ENCODE measurements at places on chromosomes 6 and 20.

- DNase-seq = no peak
Observed at GRCh38 chr6:134122775-134123174, 70.4 kb upstream of the SLC2A12 start.

DNA sequence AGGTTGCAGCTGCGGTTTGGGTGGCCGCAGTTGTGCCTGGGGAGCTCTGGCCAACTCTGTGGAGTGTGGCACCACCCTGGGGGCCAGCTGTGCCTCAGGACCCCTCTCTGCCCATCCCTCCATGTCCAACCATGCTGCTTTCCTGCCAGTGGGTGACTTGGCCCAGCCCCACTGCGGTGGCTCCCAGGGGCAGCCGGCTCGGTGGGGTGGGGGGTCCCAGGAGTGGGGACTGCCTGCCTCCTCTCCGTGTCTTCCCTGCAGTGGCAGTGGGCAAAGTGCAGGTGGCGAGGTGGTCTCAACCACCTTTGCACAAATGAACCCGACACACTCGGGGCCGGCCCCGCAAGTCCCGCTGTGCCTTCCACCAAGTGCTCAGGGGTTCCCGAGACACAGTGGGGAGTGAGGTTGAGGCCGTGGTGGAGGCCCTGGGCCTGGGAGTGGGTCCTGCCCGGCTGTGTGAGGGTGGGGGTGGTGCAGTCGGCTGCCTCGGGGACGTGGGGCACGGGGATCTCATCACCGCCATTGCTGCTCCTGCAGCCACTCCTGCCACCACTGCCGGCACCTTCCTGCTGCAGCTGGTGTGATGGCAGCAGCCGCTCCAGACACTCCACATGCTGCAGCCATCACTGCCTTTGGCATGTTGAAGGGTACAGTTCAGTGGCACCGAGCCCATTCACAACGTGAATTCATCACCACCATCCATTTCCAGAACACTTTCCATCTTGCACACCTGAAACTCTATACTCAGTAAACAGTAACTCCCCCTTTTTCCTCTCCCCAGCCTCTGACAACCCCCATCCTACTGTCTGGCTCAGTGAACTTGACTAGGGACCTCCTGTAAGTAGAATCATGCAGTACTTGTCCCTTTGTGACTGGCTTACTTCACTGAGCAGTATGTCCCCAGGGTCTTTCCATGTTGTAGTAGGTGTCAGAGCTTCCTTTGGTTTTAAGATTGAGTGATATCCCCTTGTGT lies 10.7 kb upstream of the SLCO4A1 start:
- no peak for DNase-seq

DNA sequence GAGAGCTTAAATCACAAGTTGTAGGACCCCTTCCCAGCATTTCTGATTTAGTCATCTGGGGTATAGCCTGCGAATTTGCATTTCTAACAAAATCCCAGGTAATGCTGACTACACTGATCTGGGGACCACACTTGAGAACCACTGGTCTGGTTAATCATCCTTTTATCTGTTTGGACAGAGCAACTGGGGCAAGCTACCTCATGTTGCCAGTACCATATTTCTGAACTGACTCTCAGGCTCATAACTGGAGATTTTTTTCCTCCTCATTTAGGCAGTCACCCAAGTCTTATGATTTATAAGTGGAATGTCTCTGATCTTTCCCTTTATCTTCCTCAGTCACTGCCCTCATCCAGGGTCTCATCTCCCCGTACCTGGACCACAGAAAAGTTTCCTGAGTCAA lies 12.0 kb upstream of the GTF3C6 start:
- DNase-seq = no peak

DNA sequence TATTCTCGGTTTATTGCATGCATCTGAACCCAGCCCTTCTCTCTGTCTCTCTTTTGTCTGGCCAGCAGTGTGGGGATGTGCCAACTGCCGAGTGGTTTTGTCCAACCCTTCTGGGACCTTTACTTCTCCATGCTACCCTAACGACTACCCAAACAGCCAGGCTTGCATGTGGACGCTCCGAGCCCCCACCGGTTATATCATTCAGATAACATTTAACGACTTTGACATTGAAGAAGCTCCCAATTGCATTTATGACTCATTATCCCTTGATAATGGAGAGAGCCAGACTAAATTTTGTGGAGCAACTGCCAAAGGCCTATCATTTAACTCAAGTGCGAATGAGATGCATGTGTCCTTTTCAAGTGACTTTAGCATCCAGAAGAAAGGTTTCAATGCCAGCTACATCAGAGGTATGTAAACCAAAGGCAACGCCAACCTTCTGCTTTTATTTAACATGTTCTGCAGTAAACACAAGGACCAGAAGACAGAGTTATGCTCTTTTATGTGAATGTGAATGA lies 65.8 kb downstream of the ADGRG6 start:
- DNase-seq = no peak

- no peak for DNase-seq
Observed at GRCh38 chr6:44243345-44243744, 3.6 kb upstream of the HSP90AB1 start.

DNA sequence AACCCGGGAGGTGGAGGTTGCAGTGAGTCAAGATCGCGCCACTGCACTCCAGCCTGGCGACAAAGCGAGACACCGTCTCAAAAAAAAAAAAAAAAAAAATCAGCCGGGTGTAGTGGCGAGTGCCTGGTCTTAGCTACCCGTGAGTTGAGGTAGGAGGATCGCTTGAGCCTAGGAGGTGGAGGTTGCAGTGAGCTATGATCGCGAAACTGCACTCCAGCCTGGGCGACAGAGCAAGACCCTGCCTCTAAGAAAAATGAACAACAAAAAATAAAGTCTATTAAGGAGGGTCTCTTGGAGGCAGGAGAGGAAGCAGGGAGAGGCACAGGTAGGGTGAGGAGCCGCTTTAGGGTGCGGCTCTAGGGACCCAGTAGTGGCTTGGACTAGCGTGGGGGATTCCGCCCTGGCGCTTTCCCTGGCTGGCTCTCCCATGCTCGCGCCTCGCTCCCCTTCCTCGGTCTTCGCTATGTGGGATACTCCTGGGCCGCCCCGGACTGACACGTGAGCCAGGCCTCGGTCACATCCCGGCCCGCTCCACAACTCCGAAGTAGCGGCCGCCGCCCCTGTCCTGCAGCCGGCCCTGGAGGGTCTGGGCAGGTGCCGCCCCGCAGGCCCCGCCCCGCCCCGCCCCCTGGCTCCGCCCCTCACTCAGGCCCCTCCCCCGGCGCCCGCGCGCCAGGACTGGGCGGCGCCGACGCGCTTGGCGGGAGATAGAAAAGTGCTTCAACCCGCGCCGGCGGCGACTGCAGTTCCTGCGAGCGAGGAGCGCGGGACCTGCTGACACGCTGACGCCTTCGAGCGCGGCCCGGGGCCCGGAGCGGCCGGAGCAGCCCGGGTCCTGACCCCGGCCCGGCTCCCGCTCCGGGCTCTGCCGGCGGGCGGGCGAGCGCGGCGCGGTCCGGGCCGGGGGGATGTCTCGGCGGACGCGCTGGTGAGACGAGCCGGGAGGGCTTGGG lies at the start of gene MYBL2:
Gene MYBL2, plus strand, starts transcription at position 739 of the 953 bp plus-strand sequence. Its CDS starts 170 bp downstream, at position 909.
- DNase-seq = peak; percentile 95

- no peak for DNase-seq
Observed at GRCh38 chr6:159398633-159399032, 229.4 kb downstream of the FNDC1 start.

GRCh38 chr6:41054511-41054910 lies 1.5 kb downstream of the APOBEC2 start:
- peak; percentile 17 for DNase-seq

DNA sequence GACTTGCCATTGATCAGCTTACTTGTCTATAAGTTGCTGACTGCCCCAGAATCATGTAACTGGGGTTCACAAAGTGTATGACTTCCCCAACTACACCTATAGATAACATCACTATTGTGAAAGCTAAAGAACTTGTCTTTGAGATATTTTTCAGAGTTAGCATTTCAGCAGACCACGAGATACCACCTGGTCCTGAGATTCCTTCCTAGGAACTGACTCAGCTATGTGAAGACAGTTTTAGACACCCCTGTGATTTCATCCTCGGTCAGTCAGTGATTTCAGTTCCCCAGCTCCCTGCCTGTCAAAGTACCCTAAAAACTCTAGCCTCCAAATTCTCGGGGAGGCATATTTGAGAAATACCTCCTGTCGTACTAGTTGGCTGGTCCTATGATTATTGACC lies 62.4 kb downstream of the TXNDC5 start:
- no peak for DNase-seq

GRCh38 chr6:37878150-37878710 lies 58.7 kb downstream of the ZFAND3 start:
- DNase-seq = no peak

DNA sequence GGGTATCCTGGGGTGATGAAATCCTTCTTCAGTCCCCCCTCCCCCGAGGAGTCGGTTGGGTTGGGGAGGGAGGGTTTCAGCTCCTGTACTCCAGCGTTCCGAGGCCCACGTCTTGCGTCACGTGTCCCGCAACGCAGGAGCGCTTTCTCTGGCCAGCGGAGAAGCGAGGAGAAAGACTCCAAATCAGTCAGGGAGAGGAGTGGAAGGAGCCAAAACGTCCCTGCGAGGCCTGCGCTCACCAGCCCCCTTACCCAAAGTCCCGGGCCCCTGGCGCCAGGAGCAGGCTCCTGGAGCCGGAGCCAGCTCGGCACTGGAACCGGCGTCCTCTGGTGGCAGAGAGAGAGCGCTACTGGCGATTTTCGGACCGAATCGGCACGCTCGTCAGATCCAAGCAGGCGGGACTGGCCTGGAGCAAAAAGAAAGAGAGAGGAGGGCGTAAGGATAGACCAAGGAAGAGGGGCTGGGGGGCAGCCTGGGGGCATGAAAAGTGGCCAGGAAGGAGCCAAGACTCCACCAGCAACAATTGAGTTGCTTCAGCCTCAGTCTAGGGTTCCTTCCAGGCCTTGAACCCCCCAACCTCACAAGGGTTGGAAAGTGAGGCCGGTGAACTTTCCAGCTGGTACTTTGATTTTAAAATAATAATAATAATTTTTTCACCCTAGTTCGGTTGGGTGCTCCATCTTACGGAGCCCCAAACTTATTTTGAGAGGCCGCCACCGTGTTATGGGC lies at the start of gene GNAS:
Gene GNAS, plus strand, starts transcription at position 174 of the 729 bp plus-strand sequence.
- DNase-seq = peak; percentile 14

DNA sequence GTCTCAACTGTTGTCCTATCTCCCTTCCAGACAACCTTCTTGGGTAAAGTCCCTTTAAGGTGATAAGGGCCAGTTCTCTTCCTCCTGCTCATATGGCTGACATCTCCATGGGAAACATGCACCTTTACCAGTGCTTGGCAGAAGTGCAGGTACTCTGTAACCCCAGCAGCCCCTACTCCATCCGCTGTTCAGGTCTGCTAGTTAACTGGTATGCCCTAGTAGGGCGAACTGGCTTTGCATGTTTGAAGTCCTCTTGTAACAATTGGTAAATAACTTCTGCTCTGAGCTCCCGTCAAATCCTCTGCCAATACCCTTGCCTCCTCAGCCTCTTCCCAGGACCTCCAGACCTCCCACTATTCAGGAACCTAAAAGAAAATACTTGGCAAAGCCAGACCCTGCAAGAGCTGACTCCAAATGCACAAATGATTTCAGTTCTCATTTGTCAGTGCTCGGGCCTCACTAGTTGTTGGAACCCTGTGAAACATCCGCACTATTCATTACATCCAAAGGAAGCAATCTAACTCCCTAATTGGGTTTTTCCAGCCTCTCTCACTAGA lies 703.7 kb downstream of the MAFB start:
- DNase-seq = no peak

DNA sequence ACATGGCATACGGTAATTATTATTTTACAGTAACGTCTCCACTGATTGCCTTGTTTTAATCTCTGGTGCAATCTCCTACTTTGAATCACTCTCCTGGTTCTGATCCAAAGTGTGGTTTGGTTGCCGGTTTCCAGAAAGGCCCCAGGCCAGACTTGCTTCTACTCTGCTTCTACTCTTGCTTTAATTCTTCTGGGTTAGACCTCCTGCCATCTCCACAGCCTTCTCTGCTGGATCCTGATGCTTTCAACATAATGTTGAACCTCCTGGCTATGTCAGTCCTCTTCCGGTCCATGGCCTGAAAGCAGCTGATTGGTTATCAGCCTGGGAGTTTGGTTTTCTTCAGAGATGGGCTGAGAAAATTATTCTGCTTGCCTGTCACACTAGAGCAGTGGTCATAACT lies 266.5 kb upstream of the RIMS1 start:
- DNase-seq = no peak

- DNase-seq = no peak
Observed at GRCh38 chr6:27148404-27148795, 99.1 kb upstream of the PRSS16 start.

DNA sequence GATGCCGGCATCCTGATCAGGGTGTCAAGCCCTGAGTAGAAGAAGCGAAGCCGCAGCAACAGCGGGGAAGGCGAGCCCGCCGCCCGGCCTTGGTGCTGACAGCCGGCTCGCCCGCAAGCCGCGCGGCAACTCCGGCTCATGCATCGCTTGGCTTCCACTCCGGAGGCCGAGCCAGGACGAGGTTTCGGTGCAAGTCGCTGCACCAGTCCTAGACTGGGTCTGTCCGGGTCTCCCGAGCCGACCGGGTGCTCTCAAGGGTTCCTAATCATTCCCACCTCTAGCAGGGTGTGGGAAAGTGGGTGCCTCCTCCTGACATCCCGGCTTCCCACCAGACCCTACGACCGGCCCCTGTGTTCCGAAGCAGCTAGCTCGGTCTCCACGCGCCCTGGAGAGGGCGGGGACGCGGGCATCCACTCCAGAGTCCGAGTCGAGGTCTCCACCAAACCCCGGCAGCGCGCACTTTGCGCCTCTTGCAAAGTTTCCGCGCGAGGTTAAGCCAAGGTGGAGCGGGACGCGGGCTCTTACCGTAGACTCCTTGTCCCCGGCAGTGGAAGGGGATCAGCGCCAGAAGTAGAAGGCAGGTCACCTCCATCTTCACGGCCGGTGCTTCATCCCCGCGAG lies 1.4 kb downstream of the MDGA1 start:
- peak; percentile 58 for DNase-seq

- no peak for DNase-seq
Observed at GRCh38 chr6:159033160-159034049, 11.4 kb downstream of the TAGAP start.

- DNase-seq = no peak
Observed at GRCh38 chr6:87724983-87725811, 23.2 kb upstream of the AKIRIN2 start.

DNA sequence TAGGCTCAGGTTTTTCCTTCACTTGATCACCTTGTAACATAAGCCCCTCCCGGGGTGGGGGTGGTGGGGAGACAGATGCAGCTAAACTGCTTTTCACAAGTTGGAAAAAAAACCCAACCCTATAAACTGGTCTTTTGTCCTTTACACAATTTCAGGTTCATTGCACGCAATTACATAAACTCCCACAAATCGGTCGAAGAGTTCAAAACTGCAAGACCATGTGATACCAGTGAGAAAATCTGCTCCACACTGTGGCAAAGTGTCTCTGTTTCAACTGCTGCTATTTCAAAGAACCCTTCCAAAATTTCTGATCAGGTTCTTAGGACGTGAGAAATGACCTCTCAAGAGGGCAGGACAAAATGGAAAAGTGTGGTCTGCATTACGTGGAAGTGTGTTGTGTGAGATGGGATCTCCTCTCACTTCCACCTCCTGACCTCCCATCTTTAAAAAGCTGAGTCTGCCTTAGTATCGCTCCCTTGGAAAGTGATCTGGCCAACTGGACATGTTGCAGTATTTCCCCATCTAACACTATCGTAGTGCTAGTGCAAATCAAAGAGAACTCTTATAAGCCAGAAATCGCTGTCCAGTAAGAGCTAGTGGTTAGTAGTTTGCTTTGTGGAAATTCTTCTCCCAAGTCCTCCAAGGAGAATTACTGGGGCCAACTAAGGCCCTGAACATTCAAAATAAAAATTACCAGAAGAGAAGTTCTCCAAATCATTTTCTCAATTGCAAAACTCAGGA lies 60.1 kb downstream of the PRND start:
- no peak for DNase-seq
